Left forelimb (tissue), 1 donor: ENCODE measurements at places on chromosomes 12 and 14.

GRCh38 chr12:132151766-132152410 is 7.6 kb downstream of the NOC4L start:
- no peak for DNase-seq

DNA sequence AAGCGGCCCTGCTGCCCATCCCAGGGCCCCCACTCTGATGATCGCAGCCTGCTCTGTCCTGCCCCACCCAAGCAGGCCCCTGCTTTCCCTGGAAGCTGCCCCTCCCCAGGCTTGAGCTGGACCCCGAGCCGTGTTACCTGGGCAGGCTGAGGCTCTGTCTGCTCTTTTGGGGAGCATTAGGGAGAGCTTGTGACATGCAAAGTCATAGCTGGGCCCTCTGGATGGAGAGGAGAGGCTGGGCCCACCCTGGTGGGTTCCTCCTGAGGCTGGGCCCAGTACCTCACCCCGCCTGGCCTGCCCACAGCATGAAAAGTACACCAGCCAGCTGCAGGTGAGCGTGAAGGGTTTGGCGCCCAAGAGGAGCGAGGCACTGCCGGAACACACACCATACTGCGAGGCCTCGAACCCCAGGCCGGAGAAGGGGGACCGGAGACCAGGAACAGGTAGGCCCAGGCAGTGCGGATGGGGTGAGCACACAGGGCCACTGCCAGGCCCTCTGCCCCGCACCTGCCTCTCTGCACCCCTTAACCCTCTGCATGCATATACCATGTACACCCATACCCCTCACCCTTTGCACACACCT is 15.0 kb downstream of the CEP170B start:
- DNase-seq = no peak

DNA sequence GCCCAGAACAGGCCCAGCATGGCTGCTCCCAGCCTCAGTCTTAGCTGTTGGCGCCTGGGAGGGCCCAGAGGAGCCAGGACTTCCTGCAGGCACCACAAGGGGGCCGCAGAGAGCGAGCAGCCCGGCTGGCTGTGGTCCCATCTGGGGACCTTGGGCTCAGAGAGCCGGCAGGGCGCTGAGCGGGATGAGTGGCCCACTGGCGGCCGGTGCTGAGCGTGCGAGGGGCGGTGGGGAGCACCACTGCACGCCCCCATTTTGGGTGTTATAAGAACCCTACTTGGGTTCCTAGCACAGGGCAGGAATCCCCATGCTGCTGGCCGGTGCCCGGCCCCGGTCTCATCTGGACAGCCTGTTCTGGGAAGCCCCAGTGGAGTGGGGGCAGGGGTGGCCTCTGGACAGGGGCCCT is 25.9 kb upstream of the CRIP2 start:
- DNase-seq = no peak

DNA sequence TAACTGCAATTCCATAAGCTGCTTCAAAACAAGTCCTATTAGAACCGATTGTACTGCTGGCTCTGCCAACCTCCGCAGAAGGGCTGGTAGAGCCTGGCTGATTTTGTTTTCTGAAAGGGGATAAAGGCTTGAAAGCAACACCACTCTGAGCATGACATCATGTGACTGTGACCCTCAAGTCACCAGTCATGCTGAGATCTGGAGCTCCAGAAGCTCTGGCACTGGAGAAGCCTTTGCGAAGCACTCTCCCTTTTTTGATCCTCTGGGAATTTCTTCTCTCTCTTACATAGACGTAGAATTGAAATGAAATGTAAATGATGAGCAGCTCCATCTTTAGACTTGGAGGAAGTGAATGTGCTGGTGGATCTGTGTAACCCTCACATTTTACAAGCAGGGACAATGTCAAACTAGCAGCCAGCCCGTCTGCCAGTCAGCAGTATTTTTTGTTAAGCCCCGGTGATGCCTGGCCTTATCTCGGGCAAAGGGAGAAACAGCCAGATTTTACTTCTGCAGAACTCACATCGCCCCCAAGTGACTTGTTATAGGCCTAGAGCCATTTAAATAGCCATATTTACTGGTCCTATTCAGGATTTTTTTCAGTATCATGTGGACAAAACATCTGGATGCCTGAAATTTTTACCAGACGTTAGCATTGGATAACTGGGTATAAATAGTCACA is 112.1 kb upstream of the NPAS3 start:
- no peak for DNase-seq

DNA sequence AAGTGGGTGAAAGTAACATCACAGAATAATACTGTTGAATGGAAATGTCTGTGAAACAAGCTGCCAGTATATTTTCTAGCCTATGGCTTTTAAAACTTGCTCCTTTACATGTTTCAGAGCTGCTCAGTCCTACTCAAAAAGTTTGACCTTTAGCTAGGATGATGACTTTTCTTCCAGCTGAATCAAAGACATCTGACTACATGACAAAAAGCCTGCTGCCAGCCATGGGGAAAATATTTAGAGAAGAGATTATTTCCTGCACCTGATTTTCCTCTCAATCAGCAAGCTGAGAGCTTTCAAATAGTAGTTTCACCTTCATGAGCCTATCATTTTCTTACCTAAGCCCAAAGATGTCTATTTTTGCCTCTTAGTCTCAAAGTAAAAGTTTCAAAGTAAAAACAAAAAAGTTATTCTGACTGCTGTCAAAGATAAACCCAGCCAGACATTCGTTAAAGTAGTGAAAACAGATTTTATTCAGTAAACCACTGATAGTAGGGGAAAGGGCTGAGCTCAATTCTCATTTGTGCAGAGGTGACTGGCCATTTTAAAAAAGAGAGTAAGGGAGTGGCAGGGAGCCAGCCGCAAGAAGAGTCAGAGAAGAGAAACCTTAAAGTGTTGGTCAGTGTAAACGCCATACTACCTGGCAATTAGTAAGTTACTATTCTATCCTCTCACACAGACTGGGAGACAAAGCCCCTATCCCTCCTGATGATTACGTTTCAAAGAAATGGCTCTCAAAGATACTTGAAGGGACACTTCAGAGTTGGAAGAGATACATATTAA is 2.2 kb downstream of the ATP6V1D start:
- no peak for DNase-seq

- no peak for DNase-seq
Measured at GRCh38 chr14:62002642-62003041, 240.4 kb downstream of the SNAPC1 start.

DNA sequence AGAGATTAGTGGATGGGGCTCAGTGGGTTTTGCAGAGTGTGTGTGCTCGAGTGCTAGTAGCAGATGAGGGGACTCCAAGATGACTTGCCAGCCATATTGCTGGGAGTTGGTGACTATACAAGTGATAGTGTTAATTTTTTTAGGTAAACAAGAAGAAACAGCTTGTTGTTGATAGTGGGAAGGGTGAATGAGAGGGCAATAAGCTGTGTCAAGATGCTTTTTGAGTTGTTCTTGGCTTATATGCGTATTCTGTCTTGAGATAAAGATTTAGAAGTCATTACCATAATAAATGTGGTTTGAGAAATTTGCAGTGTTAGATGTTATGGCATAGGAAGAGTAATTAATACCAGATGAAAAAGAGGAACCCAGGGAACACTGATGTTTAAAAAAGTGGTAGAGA is 75.3 kb downstream of the RCOR1 start:
- DNase-seq = no peak

- no peak for DNase-seq
Measured at GRCh38 chr12:112341046-112341825, 41.0 kb downstream of the HECTD4 start.

DNA sequence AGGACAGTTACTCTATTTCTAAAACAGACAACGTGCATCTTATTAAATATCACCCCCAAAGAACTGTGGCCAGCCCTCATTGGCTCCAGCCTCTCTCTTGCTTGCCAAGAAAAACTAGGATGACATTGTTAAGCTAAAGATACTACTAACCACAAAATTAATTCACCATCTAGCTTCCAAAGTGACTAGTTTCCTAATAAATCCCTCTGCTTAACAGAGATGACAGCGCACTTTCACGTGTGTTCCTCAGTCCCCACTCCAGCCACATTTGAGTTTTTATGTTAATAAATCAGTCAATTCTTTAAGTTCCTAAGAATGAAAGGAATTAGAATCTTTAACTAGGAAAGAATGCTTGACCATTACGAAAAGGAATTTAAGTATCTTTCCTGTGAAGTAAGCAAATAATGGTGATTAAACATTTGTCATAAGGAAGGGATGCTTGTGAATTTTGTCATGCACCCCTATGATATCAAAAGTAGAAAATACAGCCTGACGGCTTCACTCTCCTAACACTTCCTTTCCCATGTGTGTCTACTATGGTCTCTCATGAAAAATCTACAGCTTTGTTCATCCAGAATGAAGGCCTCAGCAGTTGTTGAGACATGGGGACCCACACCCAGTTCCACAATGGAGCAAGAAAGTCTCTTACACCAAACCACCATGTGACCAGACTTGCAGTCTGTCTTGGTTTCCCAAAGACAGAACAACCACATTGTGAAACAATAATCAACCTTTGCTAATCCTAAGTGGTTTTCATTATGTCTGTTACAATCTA is 8.1 kb downstream of the CORO1C start:
- no peak for DNase-seq
